Aorta (tissue), 5 donors: ENCODE measurements at places on chromosomes 12 and 14.

GRCh38 chr12:59452259-59452658 is 143.6 kb upstream of the SLC16A7 start:
- no peak for DNase-seq

GRCh38 chr12:19894050-19894449 is 454.8 kb downstream of the AEBP2 start:
- DNase-seq = no peak

DNA sequence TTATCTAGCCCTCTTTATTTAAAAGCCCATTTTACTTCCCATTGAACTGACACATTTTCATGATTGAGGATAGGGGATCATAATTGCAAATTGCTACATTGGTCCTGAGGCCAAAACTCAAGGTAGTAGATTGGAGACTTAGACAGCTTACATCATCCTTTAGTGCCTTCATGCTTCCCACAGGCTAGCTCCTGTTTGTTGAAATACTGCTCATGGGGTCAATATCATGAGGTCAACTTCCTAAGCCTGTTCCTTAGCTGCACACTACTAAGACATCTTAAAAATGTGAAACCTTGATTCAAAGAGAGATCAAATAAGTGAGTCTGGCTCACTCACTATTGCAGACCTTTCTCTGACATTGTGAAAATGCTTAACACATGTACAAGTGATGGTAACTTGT is 113.0 kb downstream of the TBC1D30 start:
- no peak for DNase-seq

DNA sequence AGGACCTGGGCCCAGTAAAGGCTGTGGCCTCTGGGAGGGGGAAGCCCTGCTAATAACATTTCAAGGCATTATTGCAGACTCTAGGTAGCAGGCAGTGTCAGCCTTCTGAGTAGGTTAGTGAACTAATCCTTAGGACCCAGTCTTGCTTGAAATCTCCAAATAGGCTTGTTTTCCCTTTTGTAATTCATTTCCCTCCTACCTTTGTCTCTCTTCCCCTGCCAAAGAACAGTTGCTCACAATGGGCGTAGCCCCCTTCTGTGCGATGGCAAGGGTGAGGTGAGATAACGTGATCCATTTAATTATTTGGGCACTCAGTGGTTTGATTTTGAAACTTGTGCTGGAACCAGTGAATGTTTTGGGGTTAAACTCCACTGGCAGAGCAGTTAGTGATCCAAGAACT is 10.9 kb downstream of the PELI2 start:
- DNase-seq = no peak

GRCh38 chr12:52121824-52122539 is 42.5 kb downstream of the SMIM41 start:
- DNase-seq = peak; percentile 89

DNA sequence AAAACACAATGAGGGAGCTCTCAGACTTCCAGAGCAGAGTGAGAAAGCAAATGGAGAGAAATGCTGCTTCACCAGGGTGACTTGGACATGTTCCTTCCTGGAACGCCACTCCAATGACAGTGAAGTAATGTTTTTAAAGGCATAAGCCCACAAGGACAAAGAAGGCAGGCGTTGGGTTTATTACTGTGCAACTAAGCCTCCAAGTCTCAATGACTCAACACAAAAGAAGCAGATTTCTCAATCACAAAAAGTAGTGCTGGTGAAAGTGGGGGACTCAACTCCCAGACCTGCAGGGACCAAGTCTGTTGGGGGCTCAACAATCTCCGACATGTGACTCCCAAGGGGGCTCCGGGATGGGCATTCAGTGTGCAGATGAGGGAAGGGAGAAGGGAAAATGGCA is 505.2 kb downstream of the BCL11B start:
- DNase-seq = no peak

- no peak for DNase-seq
These were observed 52.0 kb upstream of the SOCS2 start for GRCh38 chr12:93520454-93520853.

DNA sequence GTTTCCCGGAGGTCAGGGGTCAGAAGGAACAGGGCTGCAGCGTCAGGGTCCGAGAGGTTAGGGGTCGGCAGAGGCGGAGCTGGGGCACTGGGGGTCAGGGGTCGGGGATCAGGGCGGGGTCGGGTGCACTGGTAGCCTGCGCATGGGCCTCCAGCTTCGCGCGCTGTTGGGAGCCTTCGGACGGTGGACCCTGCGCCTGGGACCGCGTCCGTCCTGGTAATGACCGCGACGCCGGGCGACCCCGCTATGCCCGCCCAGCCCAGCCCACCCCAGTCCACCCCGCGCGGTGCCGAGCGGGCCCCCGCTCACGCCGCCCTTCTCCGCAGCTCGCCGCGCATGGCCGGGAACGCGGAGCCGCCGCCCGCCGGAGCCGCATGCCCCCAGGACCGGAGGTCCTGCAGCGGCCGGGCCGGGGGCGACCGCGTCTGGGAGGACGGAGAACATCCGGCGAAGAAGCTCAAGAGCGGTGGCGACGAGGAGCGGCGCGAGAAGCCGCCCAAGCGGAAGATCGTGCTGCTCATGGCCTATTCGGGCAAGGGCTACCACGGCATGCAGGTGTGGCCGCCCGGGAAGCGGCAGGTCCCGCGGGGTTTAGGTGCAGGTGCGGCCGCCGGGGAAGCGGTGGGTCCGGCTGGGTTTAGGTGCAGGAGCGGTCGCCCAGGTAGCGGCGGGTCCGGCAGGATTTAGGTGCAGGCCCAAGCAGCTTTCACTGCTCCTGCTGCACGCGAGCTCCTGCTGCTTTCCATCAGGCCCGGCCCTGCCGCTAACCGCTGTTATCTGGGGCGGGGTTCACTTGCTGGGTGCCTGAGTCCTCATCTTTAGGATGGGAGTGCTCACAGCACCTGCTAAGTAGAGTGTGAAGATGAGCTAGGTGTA is 743 bp downstream of the PUS1 start:
- DNase-seq = no peak

DNA sequence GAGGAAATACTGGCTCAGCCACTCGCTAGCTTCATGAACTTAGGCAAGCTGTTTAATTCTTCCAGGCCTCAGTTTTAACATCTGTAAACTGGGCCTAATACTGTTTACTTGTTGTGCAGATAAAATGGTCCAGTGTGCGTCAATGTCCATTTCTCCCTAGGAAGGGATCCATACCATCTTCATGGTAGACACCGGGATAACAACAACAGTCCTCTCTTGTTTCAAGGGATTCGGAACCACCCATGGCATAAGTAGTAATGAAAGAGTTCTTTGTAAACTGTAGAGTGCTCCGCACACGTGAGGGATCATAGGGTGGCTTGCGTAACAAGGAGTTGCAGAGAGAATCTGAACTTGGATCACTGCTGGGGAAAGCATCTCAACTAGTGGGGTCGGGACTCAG is 17.3 kb upstream of the CHGA start:
- no peak for DNase-seq

DNA sequence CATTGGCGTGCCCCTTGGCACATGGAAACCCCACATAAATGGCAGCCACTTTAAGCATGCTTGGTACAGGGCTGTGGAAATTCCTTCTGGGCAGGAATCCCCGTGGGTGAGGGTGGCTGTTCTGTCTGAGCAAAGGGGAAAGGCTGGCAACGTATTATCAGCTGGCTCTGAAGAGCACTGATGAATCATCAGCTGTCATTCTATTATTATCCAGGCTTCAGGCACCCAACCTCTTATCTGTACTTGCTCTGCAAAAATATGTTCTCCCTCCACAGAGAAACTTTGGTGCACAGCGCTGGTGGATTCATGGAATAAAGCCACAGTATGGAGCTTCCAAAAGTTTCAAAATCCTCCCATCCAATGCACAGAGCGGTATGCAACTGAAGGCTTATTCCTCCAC is 167.1 kb downstream of the TBX5 start:
- DNase-seq = no peak

DNA sequence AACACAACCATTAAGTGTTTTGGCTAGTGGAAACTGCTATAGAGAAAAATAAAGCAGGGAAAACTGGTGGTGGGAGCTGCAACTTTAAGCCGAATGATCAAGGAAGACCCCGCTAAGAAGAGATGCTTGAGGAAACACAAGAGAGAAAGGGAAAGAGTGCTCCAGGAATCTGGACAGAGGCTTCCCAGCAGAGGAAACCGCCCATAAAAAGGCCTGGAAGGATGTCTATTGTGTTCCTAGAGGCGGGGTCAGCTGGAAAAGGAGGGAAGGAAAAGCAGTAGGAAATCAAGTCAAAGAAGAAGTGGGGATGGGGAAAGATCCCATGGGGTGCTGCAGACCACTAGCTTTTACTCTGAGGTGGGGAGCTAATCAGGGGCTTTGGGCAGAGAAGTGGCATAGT is 12.4 kb downstream of the SLC2A13 start:
- DNase-seq = no peak

DNA sequence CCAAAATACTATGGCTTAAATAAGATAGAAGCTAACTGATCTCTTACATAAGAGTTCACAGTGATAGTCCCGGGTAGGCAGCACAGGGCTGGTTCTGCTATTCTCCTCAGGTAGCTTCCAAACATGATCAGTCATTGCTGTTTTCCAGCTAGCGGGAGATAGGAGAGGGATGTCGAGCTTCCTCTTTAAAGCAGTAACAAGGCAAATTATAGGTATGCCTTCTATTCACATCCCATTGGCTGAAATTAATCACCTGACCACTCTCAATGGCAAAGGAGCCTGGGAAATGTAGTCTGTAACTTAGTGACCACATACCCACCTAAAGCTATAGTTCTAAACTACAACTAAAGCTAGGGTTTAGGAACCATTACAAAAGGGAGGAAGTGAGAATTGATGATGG is 34.5 kb upstream of the VRK1 start:
- no peak for DNase-seq

DNA sequence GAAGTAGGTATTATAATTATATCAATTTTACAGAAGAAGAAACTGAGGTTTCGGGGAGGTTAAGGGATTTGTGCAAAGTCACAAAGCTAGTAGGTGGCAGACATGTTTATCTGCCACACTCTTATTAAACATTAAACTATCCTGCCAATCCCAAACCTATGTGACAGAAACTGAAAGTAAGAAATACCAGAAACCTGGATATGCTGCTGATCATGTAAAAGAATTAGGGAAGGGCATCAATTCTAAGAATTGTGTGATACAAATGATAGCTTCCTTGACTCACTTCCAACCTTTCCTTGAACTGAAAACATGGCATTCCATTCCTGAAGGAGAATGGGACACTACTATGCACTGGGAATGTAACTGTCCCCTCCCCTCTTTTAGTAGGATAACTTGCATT is 16.9 kb downstream of the TAOK3 start:
- DNase-seq = no peak

DNA sequence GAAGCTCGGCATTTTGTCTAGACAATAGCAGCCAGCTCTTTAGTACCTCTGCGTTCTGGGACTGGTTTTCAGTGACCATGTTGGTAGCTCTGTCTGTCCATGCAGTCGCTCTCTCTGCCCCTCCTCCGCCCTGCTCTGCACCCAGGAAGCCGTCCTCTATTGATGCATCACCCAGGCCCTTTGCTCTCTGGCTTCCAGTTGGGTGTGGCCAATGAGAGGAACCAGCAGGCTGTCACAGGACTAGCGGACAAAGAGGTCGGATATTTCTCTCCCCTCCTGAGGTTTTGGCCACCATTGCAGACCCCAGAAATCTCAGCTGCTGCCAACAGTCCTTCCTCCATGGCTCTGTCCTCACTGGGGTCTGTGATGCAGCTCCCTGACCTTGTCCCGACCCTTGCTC is 180.6 kb downstream of the TMEM132D start:
- no peak for DNase-seq

DNA sequence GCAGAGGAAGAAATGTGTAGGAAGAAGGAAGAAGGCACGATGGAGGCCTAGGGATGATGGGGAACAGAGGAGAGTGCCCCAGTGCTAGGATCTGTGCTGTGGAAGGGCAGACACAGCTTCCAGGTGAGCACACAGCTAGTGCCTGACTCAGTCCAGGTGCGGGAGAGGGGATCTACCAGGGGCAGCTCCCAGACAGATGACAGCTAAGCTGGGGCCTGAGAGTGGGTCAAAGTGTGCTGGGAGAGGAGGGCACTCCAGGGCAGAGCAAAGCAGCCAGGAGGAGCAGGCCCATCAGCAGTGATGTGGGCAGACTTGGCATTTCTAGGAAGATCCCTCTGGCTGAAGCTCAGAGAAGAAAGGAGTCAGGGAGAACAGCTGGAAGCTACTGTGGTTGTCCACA is 36.7 kb downstream of the LRTM2 start:
- no peak for DNase-seq

GRCh38 chr12:47067771-47068431 is 11.5 kb upstream of the PCED1B start:
- no peak for DNase-seq

DNA sequence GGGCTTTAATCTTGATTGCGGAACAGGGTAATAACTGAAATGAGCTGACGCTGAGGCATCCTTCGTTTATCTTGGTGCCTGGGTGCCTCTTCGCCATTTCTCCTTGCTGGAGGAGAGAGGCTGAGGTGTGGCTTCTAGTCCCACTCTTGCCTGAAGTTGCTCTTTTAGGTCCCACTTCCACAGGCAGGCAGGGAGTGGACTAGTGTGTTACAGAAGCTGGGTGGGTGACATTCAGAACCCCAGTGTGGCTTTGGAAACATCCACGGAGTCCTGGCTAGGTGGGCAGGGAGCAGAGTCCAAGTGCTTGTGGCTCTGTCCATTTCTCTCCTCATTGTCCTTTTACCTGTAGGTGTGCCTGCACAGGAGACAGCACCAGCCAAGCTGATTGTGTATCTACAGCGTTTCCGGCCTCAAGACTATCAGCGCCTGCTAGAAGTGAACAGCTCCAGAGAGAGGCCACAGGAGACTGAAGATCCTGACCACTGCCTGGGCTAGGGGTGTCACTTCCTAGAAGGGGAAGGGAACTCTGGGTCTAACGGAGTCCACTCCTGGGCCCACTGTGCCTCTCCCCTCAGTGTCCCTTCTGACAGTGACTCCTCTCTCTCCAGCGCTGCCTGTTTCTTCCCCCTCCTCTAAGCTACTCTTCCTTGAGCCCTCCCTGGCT is 2.4 kb downstream of the THTPA start:
- DNase-seq = no peak

GRCh38 chr12:23857178-23857577 is 92.3 kb downstream of the SOX5 start:
- no peak for DNase-seq

GRCh38 chr14:57692671-57693070 is 173.2 kb downstream of the SLC35F4 start:
- DNase-seq = no peak

- no peak for DNase-seq
These were observed 127.7 kb downstream of the SLC16A7 start for GRCh38 chr12:59723520-59723919.

DNA sequence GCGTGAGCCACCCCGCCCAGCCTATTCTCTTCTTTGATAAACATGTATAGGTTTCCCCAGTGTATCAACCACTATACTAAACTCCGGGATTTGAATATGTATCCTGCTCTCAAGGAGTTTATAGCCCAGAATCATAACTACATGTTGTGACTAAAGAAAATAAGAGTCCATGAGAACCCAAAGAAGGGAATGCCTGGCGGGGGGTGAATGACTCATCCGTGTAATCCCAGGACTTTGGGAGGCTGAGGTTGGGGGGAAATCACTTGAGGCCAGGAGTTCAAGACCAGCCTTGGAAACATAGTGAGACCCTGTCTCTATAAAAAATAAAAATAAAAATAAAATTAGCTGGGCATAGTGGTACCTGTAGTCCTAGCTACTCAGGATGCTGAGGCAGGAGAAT is 57.2 kb downstream of the SIX6 start:
- DNase-seq = no peak

- DNase-seq = no peak
These were observed 21.7 kb upstream of the KRT83 start for GRCh38 chr12:52342781-52343490.
